ENCODE measurements at places on chromosomes 4 and X. TPM values are rescaled to one million over a fixed set of nuclear protein-coding genes. Genes with fewer than 3 reads are reported as not detected.

DNA sequence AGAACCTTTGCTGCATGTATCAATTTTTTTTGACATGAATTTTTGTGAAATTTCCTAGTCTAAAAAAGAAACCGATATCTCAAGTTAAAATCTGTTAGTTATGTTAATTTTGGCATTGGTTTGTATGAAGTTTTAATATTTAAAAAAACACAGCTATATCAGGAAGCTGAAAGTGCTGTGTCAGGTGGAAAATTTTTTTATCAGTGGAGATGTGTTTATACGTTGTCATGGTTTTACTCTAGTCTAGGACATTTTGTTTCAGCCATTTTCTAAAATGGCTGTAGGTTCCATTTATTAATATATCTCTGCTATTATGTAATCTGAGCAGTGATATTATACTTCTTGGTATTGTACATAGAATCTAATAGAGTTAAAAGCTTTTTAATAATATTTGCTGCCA, 34.2 kb downstream of the OCRL start:
- DNase-seq = no peak

DNA sequence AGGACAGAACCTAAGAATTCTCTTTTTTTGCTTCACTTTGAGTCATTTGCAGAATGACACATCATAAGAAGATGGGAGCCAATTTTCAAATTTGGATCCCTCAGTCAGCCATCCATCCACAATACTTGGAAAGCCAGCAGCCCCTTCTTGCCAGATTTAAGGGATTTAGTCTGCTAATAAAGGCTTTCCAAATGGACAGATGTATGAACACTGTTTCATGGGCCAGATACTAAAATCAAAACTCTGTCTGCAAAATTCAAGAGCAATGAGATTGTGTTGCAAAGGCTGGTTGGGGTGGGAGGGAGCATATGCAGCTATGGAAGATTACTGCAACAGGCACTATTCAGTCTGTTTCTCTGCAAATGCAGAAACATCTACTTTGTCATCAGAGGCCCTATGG, 37.7 kb upstream of the KCNIP4 start:
- no peak for DNase-seq

- no peak for DNase-seq
These were observed 23.2 kb upstream of the SMIM20 start for GRCh38 chr4:25890571-25891485.

DNA sequence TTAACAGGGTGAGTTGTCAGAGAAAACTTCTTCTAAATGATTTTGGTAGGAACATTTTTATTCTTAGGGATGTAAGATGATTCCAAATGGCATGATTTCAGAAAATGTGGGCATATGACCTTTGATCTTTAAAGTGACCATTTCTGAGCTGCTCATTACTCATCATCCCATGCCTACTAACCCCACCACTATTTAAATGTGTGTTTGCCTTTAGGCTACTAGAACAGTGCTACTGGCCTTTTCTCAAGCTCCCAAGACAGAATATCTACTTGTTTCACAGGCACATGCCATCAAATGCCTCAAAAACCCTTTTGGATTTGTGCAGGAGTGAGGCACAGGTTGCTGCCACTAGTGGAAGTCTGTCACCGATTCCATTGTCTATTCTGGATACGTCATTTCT, 428.2 kb downstream of the ADAM29 start:
- no peak for DNase-seq

GRCh38 chr4:104795264-104795939, 300.7 kb upstream of the CXXC4 start:
- no peak for DNase-seq

GRCh38 chr4:158133551-158133950, 39.3 kb downstream of the GASK1B start:
- no peak for DNase-seq

DNA sequence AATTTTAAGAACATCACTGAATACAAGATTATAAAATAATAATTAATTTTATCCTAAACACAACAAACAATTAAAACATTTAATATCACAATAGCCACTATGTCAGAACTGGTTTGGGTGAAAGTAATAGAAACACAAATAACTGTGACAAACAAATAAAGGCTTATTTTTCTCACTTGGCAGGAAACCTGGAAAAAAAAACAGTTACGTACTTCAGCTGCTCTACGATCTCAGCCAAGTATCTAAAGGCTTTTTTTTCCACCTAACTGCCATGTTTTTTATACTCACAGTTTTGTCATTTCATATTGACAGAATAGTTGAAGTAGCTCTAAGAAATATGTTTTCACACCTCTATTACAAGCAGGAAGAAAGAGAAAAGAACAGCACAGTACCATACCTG, 284.8 kb upstream of the INTU start:
- no peak for DNase-seq

GRCh38 chrX:154529206-154529612, 13.2 kb upstream of the FAM3A start:
- DNase-seq = no peak

- DNase-seq = no peak
These were observed 268.7 kb upstream of the GK2 start for GRCh38 chr4:79676705-79677104.

DNA sequence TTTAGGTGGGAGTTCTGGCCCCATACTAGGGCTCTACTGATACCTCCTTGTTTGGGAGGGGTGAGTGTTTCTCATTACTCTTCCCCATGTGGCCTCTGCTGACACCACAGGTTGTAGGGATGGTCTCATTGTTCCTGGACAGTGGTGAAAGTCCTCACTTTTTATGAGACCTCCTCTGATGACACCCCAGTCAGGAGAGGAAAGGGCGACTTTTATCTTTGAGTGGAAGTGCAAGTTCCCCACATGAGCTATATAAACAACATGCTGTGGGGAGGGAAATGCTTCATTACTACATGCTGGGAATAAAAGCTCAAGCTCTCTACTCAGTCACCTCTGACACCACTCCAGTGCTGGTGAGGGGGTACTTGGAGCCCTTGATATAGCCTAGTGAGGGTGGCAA, 29.5 kb upstream of the MAGEA6 start:
- DNase-seq = no peak

DNA sequence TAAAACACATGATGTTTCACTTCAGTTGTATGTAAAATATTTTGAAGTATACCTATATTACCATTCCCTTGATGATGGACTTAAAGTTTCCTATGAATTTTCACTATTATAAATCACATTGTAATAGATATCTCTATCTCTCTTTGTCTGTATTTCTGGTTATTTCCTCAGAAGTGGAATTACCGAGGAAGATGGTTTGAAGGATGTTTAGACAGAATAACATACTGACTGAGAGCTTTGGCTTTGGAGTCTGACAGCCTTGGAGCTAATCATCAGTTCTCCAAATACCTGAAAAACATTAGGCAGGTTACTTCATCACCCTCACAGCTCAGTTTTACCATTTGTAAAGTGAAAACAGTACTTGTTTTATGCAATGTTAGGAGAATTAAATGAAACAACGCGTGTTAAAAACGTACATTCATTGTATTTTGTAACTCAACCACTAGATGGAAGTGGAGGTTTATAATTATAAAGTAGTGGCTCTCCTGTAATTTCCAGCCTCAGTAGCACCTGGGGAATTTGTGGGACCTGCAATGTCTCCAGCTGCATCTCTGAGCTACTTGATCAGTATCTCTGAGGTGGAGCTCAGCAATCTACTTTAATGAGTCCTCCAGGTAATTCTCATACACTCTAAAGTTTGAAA, 14.3 kb downstream of the JCHAIN start:
- DNase-seq = no peak

GRCh38 chr4:124640022-124640730, 72.4 kb downstream of the ANKRD50 start:
- no peak for DNase-seq

GRCh38 chrX:150329868-150330267, 33.2 kb upstream of the MAMLD1 start:
- no peak for DNase-seq

Gene NDNF
- 0.28 TPM for total RNA-seq

Gene CPLX1
- total RNA-seq = 3.0 TPM

Gene STIM2
- total RNA-seq = 53.3 TPM

Gene TLR10
- total RNA-seq = 0.40 TPM

Gene HCFC1
- total RNA-seq = 88.3 TPM

Gene TRAM1L1
- not detected for total RNA-seq

Gene NOX1
- total RNA-seq = not detected

Gene MFAP3L
- total RNA-seq = 0.25 TPM

Gene RASSF6
- total RNA-seq = 0.05 TPM

Gene SSX1
- not detected for total RNA-seq
